ENCODE measurements at places on chromosomes 11 and 22.

DNA sequence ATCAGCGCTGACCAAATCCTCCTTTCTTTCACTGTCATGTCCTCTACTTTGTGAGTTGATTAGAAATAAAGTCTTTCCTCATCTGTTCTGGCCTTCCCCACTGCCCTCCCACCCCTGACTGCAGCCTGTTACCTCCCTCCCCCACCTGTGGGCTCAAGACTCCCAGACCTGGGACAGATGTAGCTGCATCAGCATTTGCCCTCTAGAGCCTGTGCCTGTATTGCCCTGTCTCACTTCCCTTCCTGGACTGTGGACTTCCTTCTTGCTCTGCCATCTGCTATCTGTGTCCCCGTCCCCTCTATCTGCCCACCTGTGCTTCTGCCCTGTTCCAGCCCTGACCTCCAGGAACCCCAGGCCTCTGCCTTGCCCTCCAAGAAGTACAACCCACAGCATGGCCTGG lies 122.5 kb downstream of the GALNT18 start:
- no peak for DNase-seq

GRCh38 chr11:4957396-4957795 lies 1.9 kb upstream of the OR51A2 start:
- no peak for DNase-seq

DNA sequence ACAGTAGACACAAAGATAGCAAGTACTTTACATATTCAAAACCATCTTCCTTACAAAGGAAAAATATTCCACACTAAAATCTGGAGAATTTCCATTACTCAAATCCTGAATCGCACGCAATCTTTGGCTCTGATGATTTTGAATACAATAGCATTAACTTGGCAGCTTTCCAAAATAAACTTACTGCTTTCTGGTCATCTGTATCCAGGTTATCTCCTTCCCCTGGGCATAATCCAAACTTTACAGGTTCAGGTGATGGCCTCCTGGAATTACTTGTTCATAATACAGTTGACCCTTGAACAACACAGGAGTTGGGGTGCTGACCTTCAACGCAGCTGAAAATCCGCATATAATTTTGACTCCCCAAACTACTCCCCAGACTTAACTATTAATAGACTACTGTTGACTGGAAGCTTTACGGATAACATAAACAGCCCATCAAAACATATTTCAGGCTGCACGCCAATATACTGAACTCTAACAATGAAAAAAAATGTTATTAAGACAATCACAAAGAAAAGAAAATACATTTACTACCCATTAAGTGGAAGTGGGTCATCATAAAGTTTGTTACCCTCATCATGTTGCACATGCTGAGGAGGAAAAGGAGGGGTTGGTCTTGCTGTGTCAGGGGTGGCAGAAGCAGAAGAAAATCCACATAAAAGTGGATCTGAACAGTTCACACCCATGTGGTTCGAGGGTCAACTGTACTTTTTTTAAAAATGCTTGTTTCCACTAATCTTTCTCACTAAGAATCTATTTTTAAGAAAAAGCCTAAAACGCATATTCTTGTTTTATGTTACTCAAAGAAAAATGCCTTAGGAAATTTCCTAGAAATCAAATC lies 6.5 kb downstream of the MTMR2 start:
- no peak for DNase-seq

GRCh38 chr22:36726007-36726380 lies 22.4 kb upstream of the CACNG2 start:
- no peak for DNase-seq

GRCh38 chr11:79155237-79155636 lies 285.6 kb downstream of the TENM4 start:
- no peak for DNase-seq

DNA sequence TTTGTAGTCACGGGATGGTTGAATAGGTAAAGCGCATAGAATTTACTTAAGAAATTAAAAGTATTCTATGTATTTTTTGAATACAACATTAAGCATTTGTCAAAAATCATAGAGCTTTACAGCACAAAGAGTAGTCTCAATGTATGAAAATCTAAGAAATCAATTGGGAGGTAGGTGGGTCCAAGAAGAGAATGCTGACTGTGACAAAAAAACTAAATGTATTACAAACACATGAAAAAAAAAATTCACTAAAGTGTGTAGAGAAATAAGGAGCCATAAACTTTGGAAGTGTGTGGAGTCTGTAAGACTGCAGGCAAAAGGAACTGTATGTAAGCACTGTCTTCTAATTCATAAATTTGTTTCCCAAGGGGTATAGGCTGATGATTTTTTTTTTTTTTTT lies 558.3 kb downstream of the JRKL start:
- no peak for DNase-seq

GRCh38 chr11:5420993-5421392 lies 918 bp upstream of the OR51Q1 start:
- DNase-seq, result no peak

DNA sequence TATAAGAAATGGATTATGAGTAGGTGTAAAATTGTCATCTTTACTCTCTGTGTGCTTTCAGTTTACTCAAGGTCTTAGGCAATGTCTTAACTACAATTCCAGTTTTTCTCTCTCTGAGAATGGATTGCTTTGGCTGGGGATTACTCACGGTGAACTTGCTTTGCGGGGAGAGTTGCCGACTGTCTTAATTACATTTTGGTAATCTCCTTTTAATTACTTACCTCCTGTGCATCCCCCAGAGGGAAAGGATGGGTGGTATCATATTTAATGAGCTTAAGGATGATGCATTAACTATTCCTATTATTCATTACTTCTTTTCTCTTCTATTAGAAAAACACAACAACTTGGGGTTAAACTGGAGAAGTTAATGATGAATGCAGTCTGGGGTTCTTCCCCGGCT lies 159.4 kb downstream of the MPPED1 start:
- no peak for DNase-seq

GRCh38 chr11:99554232-99554903 lies 533.6 kb downstream of the CNTN5 start:
- DNase-seq, result no peak

DNA sequence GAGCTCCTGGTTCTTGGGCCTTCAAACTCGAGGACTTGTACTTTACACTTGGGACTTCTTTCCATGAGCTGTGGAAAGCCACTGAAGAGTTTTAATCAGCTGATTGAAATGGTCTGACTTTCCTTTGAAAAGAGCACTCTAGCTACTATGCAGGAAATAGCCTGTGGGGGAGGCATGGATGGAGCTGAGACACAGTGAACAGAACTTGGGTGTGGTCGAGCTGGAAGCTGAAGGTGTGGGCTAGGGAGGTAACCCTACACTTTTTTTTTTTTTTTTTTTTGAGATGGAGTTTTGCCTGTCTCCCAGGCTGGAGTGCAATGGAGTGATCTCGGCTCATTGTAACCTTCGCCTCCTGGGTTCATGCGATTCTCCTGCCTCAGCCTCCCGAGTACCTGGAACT lies 17.5 kb upstream of the CAPRIN1 start:
- no peak for DNase-seq

GRCh38 chr11:66112041-66112491 lies 42.0 kb downstream of the PACS1 start:
- DNase-seq, result no peak

DNA sequence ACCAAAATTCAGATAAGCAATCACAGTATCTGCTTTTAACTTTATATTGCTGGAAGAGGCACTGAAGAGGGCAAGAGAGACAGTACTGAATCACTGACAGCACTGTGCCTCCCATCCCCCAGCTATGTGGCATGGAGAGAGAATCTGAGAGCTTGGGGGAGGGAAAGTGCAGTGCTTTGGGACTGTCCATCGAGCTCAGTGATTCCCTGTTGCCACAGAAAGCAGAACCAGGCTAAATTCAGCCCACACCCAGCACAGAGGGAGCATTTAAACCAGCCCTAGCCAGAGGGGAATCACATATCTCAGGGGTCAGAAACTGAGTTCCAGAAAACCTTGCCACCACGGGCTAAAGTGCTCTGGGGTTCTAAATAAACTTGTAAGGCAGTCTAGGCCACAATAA lies 44.3 kb downstream of the KCNQ1 start:
- DNase-seq, result no peak
